ENCODE measurements at places on chromosomes 13 and 19. TPM values are rescaled to one million over a fixed set of nuclear protein-coding genes. Genes with fewer than 3 reads are reported as not detected.

Gene PMIS2
- total RNA-seq: not detected

Gene KLK12
- not detected for total RNA-seq

Gene MBD3L5
- not detected for total RNA-seq

Gene SLC1A5
- total RNA-seq: 258 TPM

Gene ZNF560
- not detected for total RNA-seq

Gene SCEL
- total RNA-seq: not detected

Gene DACT3
- 0.87 TPM for total RNA-seq

Gene TNFSF13B
- total RNA-seq: 0.31 TPM

Gene SHISA2
- total RNA-seq: 8.1 TPM

Measured in H9 (cell line).